Cerebellum (tissue), 4 donors: ENCODE measurements at places on chromosomes 7 and 10. TPM values are rescaled to one million over a fixed set of nuclear protein-coding genes. Genes with fewer than 3 reads are reported as not detected.

Gene KCP
- 3.4 TPM for total RNA-seq

Gene NCAPG2
- 21.2 TPM for total RNA-seq

Gene SAP25
- total RNA-seq, result not detected

Gene LRMDA
- total RNA-seq, result 0.91 TPM

Gene GIMAP7
- total RNA-seq, result 1.8 TPM

Gene HOXA11
- not detected for total RNA-seq

Gene NPY4R
- 0.27 TPM for total RNA-seq

Gene CRHR2
- 0.27 TPM for total RNA-seq

Gene MLXIPL
- total RNA-seq, result 1.1 TPM

Gene HIF1AN
- 22.0 TPM for total RNA-seq
